ENCODE measurements at places on chromosomes 16 and 17. TPM values are rescaled to one million over a fixed set of nuclear protein-coding genes. Genes with fewer than 3 reads are reported as not detected.

MRC2 gene
- 0.09 TPM for polyA plus RNA-seq

SALL1 gene
- not detected for polyA plus RNA-seq

MYO1D gene
- polyA plus RNA-seq, result 5.4 TPM

SCIMP gene
- 61.7 TPM for polyA plus RNA-seq

HYDIN gene
- polyA plus RNA-seq, result not detected

KRTAP4-4 gene
- not detected for polyA plus RNA-seq

TLCD3A gene
- 2.0 TPM for polyA plus RNA-seq
